Nephron progenitor cell (in vitro differentiated cells): ENCODE measurements at places on chromosomes 11 and 22.
A peak's percentile ranks its signal among the peaks of the same experiment; 100 is the strongest.

GRCh38 chr11:24738972-24739371 is 242.1 kb downstream of the LUZP2 start:
- no peak for DNase-seq

- no peak for DNase-seq
Measured at GRCh38 chr11:109363682-109364081, 58.3 kb upstream of the C11orf87 start.

- no peak for DNase-seq
Measured at GRCh38 chr22:47965896-47966295, 1203.4 kb downstream of the TBC1D22A start.

DNA sequence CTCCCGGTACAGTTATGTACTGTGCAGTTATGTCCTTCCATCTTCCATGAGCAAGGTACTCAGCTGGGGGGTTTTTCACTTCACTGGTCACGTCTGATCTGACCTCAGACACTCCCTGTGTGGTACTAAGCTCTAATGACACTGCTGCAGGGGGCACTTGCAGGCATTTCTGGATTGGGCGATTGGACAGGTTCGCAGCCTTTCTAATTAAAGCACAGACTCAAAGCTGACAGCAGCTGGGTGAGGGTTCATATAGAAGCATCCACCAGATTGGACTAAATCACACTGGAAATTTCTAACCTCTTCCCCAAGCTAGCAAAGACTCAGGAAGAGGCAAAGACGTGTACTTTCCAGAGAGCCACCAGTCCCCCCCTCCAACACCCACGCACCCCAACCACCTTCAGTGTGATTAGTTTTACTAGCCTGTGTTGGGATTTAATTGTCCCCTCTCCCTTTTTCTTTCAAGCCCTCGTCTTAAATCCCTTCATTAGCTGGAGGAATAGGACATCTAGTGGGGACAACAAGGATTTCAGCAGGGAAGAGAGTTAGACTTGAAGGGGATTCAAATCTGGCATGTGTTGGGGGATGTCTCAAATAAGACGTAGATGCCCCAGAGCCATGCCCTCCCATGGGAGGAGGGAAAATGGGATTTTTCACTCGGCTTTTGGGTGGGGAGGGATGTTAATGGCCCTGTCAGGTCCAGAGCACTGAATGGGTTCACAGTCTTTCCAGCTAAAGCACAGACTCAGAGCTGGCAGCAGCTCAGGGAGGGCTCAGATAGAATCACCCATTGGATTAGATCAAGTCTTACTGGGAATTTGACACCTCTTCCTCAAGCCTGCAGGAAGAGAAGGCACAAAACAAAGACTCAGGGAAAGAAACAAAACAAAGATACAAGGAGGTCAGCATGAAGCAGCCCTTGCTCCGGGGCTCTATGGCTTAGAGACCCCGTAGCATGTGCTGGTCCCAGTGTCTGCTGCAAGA is 10.9 kb downstream of the INS start:
- DNase-seq, result no peak

GRCh38 chr11:8329847-8330361 is 66.2 kb upstream of the LMO1 start:
- DNase-seq, result peak; percentile 44

DNA sequence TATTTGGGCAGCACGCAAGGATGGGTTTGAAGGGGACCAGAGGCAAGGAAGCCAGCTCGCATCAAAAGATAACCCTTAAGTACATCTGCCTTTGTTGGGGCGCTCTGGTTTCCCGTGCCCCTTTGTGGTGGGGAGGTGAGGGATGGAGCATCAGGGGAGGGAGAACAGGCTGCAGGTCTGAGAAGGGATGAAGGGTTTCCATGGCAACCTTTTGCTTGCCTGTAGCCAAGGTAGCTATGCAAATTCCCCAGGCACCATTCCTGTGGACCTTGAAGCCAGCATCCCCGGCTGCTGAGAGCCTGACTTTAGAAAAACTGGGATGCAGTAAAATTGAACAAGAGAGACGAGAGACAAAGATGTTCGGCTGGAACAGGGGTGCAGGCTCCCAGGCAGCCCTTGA is 75.7 kb downstream of the SEZ6L start:
- DNase-seq, result no peak

DNA sequence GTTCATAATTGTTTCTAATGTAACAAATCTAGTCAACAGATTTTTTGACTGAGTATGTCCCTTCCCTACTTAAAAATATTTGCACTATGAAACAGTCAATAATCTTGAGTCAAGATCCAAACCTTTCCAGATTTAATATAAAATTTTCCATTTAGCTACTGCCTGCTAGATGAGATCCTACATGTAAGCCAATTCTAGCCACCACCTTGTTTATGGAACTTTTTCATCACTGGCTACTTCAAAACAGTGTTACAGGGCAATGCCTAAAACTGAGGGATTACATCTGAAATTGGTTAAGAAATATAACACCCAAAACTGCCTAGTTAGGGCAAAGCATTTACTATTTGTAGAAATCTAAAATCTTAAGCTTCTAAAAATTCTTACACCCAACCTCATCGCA is 10.5 kb upstream of the FUT4 start:
- DNase-seq, result no peak

GRCh38 chr11:128941110-128941509 is 1.6 kb downstream of the TP53AIP1 start:
- DNase-seq, result no peak

- DNase-seq, result no peak
Measured at GRCh38 chr11:73716153-73717056, 44.5 kb downstream of the RAB6A start.

- no peak for DNase-seq
Measured at GRCh38 chr11:122494221-122494620, 161.3 kb upstream of the UBASH3B start.

DNA sequence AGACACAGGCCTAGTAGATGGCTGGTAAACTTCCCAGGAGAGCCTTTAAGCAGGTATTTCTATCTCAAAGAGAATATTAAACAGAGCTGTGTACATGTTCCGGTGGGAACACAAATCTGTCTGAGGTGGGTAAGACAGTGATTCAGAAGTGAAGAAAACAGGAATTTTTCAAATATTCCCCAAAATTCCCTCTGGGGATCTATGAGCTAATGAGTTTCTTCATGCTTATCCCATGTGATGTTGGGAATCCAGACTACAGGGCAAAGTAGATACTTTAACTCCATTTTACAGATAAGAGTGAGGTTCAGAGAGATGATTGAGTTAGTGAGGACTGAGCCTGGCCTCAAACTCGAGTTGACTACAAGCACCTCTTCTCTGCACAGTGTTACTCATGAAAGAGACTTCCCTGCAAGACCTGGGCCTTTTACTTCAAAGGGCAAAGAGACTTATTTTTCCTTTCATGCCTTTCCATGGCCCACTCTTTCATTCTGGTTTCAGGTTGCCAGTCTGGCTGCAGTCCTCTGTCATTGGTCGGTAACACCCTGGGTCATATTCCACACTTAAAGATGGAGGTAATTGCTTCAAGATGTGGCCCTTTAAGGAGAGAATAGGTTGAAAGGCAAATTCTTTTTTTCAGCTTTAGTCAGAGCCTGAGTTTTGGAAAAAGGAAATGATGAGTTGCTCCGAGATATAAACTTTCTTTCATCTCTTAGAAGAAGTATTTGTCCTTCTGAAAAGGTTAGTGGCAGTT is 70.1 kb downstream of the CYB5R2 start:
- DNase-seq, result peak; percentile 30
